ENCODE measurements at places on chromosomes 11 and 22. TPM values are rescaled to one million over a fixed set of nuclear protein-coding genes. Genes with fewer than 3 reads are reported as not detected.

The OR5L2 gene
- not detected for total RNA-seq

The ANKK1 gene
- total RNA-seq, result 3.2 TPM

The VSIG10L2 gene
- not detected for total RNA-seq

The MS4A4E gene
- total RNA-seq, result 9.2 TPM

The CDC42EP2 gene
- 0.67 TPM for total RNA-seq

The SBF1 gene
- 149 TPM for total RNA-seq

The LSP1 gene
- 248 TPM for total RNA-seq

The SLC6A5 gene
- total RNA-seq, result not detected

The AMPD3 gene
- total RNA-seq, result 33.3 TPM

The CHRM1 gene
- total RNA-seq, result not detected

The SREBF2 gene
- 84.0 TPM for total RNA-seq

The FAM180B gene
- 0.24 TPM for total RNA-seq

The OSBPL5 gene
- total RNA-seq, result 76.7 TPM

GRCh38 chr11:35550374-35551036, 25.1 kb upstream of the PAMR1 start:
- no peak overlapping the region for H3K4me3 ChIP-seq
- H3K27ac ChIP-seq, result no peak overlapping the region
- no peak for DNase-seq
- no peaks in the 10 kb centered on the region for H3K27me3 ChIP-seq

DNA sequence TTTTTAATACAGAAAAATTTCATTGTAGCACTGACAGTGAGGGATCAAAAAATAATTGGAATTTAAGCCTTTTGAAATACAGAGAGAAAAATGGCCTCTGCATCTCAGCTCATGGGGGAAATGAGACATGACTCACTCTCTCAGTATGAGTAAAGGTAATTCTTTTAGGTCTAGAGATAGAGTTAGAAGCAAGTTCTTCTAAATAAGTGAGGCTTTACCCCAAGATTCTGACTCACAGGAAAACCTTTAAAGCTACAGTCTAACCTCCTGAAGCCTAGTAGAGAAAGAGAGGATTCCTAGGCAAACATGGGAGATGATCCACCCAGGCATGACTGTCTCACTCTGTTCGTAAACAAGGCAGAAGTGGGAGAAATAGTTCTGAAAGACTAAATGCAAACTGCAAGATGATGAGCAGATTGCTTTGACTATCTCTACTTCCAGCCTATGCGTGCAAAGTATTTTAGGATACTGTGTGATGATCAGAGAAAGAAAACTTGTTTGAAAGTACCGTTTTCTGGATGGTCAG, 1003.3 kb upstream of the CCDC90B start:
- H3K36me3 ChIP-seq, result no peaks in the 10 kb centered on the region
- DNase-seq, result no peak
- H3K4me1 ChIP-seq, result no peaks in the 10 kb centered on the region
- H3K27ac ChIP-seq, result no peak overlapping the region
- no peaks in the 10 kb centered on the region for H3K27me3 ChIP-seq

DNA sequence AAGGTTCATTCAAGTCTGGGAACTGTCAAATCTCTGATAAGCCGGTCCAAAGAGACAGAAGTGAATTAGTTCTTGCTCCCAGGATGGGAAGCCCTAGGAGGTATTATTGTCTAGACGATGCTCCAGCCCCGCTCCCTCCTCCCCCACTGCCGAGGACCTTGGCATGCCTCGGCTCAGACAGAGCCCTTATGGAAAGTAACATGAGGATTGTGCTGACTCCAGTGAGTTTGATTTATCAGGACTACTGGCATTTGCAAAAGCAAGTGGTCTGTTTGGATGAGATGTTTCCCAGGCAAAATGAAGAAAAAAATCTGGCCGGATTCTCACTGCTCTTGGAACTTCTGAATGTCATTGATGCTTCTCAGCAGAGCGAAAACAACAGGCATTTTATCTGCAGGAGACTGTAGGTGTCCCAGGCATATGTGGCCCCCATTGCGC, 341.0 kb downstream of the ETS1 start:
- H3K4me1 ChIP-seq, result no peaks in the 10 kb centered on the region
- H3K27me3 ChIP-seq, result no peaks in the 10 kb centered on the region
- H3K27ac ChIP-seq, result no peak overlapping the region

DNA sequence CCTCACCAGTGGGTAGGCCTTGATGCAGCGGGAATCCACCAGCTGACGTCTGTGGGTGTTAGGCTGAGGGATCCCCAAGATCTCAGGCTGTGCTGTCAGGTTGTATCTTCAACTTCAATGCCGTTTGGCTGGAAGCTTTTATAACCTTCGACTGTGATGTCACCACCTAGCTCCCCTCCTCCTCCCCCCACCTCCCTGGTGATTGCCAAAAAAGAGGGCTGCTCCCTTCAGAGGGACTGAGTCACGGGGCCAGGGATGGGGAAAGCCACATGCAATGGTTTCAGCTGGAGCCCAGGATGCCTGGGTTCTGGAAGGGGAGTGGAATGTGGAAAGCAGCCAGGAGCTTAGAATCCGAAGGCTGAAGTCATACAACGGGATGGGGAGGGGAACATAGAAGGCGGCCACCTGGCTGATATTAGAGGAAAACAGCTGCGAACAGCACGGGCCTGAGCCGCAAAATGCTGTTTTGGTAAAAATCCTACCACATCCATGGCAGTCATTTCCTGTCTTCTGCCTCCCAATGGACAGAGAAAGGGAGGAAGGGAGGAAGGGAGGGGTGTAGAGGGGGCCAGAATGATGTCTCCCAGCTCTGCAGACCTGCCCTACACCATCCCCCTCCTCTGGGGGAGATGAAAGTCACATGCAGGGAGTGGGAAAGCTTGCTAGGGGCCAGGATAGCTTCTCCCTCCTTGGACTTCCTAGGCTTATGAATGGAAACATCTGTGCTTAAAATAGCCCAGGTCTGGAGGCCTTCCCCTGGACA, at the start of gene LRRN4CL:
Gene LRRN4CL (minus strand): TSS at position 110 of the 763 bp plus-strand sequence. CDS start 1,022 bp downstream, outside the sequence.
- H3K27ac ChIP-seq, result no peak within 1 kb of the TSS
- no peaks in the 10 kb centered on the region for H3K36me3 ChIP-seq
- DNase-seq, result no peak
- H3K4me3 ChIP-seq, result no peak within 1 kb of the TSS

- no peaks in the 10 kb centered on the region for H3K27me3 ChIP-seq
- H3K27ac ChIP-seq, result no peak overlapping the region
- no peaks in the 10 kb centered on the region for H3K4me1 ChIP-seq
- H3K36me3 ChIP-seq, result no peaks in the 10 kb centered on the region
- no peak overlapping the region for H3K4me3 ChIP-seq
These were observed 41.4 kb downstream of the MS4A2 start for GRCh38 chr11:60129853-60130252.

GRCh38 chr11:27025312-27025955, 15.2 kb upstream of the BBOX1 start:
- H3K4me1 ChIP-seq, result no peaks in the 10 kb centered on the region
- no peaks in the 10 kb centered on the region for H3K36me3 ChIP-seq
- DNase-seq, result no peak
- no peak overlapping the region for H3K27ac ChIP-seq

DNA sequence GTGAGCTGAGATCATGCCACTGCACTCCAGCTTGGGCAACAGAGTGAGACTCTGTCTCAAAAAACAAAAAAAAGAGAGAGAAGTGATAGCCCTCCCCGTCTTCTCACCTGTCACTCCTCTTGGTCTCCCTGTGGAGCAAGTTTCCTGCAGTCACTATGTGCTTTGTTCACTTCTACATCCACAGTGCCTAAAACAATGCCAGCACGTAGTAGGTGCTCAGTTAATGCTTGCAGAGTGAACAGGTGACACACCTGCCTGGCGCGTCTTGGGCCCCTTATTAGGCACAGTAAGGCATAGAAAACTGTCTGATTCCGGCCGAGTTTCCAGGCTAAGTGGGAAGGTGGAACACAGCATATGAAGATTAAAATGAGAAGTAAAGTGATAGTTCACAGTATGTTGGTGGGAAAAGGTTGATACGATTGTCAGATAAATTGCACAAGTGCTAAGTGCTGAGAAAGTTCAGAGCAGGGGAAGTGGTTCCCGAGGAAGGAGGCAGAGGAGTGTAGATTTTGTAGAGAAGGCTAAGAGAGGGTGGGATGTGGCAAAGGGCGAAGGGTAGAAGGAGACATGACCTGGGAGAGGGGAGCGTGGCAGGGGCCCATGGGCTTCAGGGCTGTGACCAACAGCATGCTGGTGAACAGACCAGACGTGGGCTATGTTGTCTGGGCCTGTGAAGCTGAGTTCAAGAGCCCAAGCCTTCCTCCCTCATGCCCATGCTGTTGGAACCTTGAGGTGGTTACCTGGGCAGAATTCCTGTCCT, 41.9 kb downstream of the BCR start:
- peak overlapping the region; percentile 70 for H3K27ac ChIP-seq
- H3K27me3 ChIP-seq, result no peaks in the 10 kb centered on the region
- DNase-seq, result no peak
- no peak overlapping the region for H3K4me3 ChIP-seq
- no peaks in the 10 kb centered on the region for H3K36me3 ChIP-seq

- H3K27ac ChIP-seq, result no peak overlapping the region
- no peak for DNase-seq
- H3K4me3 ChIP-seq, result no peak overlapping the region
- H3K27me3 ChIP-seq, result no peaks in the 10 kb centered on the region
These were observed 133.1 kb downstream of the MICAL2 start for GRCh38 chr11:12243486-12243885.

- H3K36me3 ChIP-seq, result no peaks in the 10 kb centered on the region
- no peak overlapping the region for H3K27ac ChIP-seq
- no peak overlapping the region for H3K4me3 ChIP-seq
- DNase-seq, result no peak
- H3K4me1 ChIP-seq, result no peaks in the 10 kb centered on the region
These were observed 16.8 kb downstream of the ADAMTS15 start for GRCh38 chr11:130465263-130465662.

GRCh38 chr11:29293825-29294224, 723.0 kb downstream of the KCNA4 start:
- H3K27me3 ChIP-seq, result no peaks in the 10 kb centered on the region
- no peak overlapping the region for H3K4me3 ChIP-seq
- H3K4me1 ChIP-seq, result no peaks in the 10 kb centered on the region

DNA sequence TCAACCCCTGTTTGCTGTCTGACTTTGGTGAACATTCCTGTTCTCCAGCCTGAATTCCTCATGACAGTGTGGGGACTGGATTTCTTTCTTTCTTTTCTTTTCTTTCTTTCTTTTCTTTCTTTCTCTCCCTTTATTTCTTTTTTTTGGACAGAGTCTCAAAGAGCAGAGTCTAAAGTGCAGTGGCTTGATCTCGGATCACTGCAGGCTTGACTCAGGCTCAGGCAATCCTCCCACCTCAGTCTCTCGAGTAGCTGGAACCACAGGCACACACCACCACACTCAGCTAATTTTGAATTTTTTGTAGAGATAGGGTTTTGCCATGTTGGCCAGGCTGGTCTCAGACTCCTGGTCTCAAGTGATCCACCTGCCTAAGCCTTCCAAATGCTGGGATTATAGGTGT, 63.1 kb downstream of the RPUSD4 start:
- H3K4me1 ChIP-seq, result no peaks in the 10 kb centered on the region
- H3K36me3 ChIP-seq, result no peaks in the 10 kb centered on the region
- no peaks in the 10 kb centered on the region for H3K27me3 ChIP-seq
- H3K4me3 ChIP-seq, result no peak overlapping the region
- DNase-seq, result no peak
- no peak overlapping the region for H3K27ac ChIP-seq

DNA sequence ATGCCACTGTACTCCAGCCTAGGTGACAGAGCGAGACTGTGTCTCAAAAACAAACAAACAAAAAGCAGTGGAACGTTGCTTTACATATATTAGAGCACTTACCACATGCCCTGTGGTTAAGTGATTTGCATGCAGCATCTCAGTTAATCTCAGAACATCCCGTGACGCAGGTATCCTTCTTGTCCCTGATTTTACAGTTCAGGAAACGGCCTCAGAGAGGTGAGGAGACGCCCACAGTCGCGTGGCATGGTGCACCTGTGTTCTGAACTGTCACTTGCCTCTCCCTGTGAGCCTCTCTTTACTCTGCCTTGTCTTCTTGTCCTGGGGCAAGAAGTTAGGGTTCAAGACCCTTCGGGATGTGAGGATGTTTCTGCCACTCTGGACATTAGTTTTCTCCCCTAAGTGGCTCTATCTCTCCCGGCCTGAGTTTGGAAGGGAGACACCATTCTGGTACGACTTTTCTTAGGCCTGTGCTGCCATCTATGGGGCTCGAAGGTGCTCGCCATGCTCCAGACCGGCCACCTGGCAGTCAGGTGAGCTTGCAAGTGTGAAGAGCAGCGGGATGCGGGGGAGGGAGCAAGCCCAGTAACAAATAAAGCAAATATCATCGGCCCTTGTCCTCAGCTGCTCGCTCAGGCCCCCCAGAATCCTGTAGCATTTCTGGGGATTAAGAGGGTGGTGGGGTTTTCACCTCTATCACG, 25.6 kb downstream of the YWHAH start:
- DNase-seq, result peak; percentile 53
- peak overlapping the region; percentile 70 for H3K4me3 ChIP-seq
- H3K27me3 ChIP-seq, result no peaks in the 10 kb centered on the region
- peaks cover 8% of the 10 kb centered on the region for H3K4me1 ChIP-seq

DNA sequence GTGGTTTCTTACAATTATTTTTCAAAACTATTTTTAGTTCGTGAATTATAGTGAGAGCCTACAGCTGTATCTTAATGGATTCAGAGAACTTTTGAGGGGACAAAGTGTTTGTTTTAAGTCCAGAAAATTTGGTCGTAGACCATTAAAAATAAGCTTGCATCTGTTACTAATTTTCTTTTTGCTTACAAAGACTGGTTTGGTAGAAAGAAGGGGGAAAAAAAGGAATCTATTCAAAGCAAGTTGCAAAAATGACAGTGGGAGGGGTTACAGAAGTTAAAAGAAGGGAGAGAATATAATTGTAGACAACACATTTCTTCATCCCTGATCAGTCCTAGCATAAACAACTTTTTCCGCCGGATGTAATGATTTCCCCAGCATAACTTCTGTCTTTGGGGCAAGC, 72.1 kb downstream of the AMOTL1 start:
- H3K27me3 ChIP-seq, result no peaks in the 10 kb centered on the region
- DNase-seq, result no peak
- H3K4me3 ChIP-seq, result no peak overlapping the region
- no peak overlapping the region for H3K27ac ChIP-seq
- H3K4me1 ChIP-seq, result no peaks in the 10 kb centered on the region

- H3K27me3 ChIP-seq, result no peaks in the 10 kb centered on the region
- no peak overlapping the region for H3K4me3 ChIP-seq
- no peak overlapping the region for H3K27ac ChIP-seq
- H3K4me1 ChIP-seq, result no peaks in the 10 kb centered on the region
- H3K36me3 ChIP-seq, result no peaks in the 10 kb centered on the region
These were observed 40.5 kb downstream of the LRRC32 start for GRCh38 chr11:76629853-76630599.

- no peak overlapping the region for H3K4me3 ChIP-seq
- no peaks in the 10 kb centered on the region for H3K36me3 ChIP-seq
- H3K27ac ChIP-seq, result no peak overlapping the region
- H3K27me3 ChIP-seq, result no peaks in the 10 kb centered on the region
- no peak for DNase-seq
These were observed 64.7 kb upstream of the APOA1 start for GRCh38 chr11:116901964-116902688.

DNA sequence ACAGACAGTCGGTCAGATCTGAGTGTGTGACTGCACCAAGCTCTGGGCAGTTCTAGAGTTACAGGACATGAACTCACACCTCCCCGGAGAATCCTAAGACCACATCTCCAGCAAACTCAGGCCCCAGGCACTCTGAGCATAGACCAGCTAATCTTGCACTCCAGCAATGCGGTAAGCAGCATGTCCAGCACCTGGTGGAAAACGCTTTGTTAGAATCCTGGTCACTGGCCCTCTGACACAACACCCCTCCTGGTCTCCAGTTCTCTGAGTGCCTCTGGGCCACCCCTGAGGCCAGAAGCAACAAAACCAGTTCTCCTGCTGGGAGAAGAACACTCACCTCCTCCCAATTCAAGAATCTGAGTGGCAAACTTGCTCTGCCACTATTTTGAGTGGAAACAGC, 82.7 kb upstream of the TMEM45B start:
- no peaks in the 10 kb centered on the region for H3K36me3 ChIP-seq
- H3K27ac ChIP-seq, result no peak overlapping the region
- no peak for DNase-seq
- H3K4me1 ChIP-seq, result no peaks in the 10 kb centered on the region

Data from naive thymus-derived CD4-positive, alpha-beta T cell (primary cell).